ENCODE measurements at places on chromosomes 12 and 14.

GRCh38 chr12:107405436-107405835 is 280.2 kb upstream of the PWP1 start:
- DNase-seq, result no peak

GRCh38 chr12:27711317-27711682 is 668 bp downstream of the MRPS35 start:
- no peak for DNase-seq

- no peak for DNase-seq
These were observed 3.1 kb upstream of the OR4N2 start for GRCh38 chr14:19800282-19801117.

DNA sequence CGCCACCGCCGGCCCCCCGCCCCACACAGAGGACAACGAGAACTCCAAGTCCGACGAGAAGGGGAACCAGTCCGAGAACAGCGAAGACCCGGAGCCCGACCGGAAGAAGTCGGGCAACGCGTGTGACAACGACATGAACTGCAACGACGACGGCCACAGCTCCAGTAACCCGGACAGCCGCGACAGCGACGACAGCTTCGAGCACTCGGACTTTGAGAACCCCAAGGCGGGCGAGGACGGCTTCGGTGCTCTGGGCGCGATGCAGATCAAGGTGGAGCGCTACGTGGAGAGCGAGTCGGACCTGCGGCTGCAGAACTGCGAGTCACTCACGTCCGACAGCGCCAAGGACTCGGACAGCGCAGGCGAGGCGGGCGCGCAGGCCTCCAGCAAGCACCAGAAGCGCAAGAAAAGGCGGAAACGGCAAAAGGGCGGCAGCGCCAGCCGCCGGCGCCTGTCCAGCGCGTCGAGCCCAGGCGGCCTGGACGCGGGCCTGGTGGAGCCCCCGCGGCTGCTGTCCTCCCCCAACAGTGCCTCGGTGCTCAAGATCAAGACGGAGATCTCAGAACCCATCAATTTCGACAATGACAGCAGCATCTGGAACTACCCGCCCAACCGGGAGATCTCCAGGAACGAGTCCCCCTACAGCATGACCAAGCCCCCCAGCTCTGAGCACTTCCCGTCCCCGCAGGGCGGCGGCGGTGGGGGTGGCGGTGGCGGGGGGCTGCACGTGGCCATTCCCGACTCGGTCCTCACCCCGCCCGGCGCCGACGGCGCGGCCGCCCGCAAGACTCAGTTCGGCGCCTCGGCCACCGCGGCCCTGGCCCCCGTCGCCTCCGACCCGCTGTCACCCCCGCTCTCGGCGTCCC is 150.9 kb downstream of the EGLN3 start:
- no peak for DNase-seq

DNA sequence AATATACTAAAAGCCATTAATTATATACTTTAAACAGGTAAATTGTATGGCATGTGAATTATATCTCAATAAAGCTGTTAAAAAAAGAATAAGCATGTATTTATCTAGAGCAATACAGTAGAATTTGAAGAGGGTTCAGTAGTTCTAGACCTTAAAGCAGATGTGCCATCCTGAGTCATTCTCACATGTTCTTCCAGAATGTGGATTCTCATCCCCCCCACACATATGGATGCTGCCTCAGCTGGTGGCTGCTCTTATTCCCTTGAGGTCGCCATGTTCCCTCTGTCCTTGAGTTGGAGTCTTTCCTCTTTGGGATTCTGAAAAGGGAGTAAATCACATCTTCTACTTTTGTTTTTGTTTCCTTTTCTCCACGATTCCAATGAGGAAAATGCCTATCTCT is 321.3 kb downstream of the AEBP2 start:
- DNase-seq, result no peak
